ENCODE measurements at places on chromosomes 11 and 22. TPM values are rescaled to one million over a fixed set of nuclear protein-coding genes. Genes with fewer than 3 reads are reported as not detected.

DMC1 gene
- not detected for polyA plus RNA-seq

OMP gene
- polyA plus RNA-seq = not detected

KRTAP5-10 gene
- 0.34 TPM for polyA plus RNA-seq

C11orf87 gene
- 1.1 TPM for polyA plus RNA-seq

NFAM1 gene
- 0.97 TPM for polyA plus RNA-seq

EFEMP2 gene
- 216 TPM for polyA plus RNA-seq

ZP1 gene
- polyA plus RNA-seq = 1.9 TPM

HTR3A gene
- polyA plus RNA-seq = not detected

All from cardiac muscle cell (in vitro differentiated cells and primary cell).